Mesendoderm (in vitro differentiated cells): ENCODE measurements at places on chromosomes 11 and 22.
A peak's percentile ranks its signal among the peaks of the same experiment; 100 is the strongest.

GRCh38 chr11:75389925-75390324 is 9.4 kb upstream of the RPS3 start:
- DNase-seq = no peak
- H3K4me3 ChIP-seq = no peak overlapping the region
- no peaks in the 10 kb centered on the region for H3K27me3 ChIP-seq
- no peaks in the 10 kb centered on the region for H3K36me3 ChIP-seq

DNA sequence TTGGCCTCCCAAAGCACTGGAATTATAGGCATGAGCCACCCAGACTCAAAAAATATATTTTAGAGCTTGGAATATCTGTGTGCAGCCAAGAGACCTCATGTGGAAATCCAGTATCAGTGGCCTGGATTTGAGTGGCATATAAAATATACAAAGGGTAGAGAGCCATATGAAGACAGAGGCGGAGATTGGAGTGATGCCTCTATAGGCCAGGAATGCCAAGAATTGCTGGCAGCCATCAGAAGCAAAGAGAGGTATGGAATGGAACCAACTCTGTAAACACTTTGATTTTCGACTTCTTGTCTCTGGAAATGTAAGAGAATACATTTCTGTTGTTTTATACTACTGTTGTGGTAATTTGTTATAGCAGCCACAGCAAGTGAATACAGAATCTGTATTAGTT is 123.0 kb downstream of the PLEKHA7 start:
- H3K27me3 ChIP-seq = no peaks in the 10 kb centered on the region
- H3K36me3 ChIP-seq = no peaks in the 10 kb centered on the region
- H3K4me1 ChIP-seq = peaks cover 4% of the 10 kb centered on the region
- DNase-seq = peak; percentile 42
- H3K27ac ChIP-seq = no peak overlapping the region
- H3K4me3 ChIP-seq = no peak overlapping the region

DNA sequence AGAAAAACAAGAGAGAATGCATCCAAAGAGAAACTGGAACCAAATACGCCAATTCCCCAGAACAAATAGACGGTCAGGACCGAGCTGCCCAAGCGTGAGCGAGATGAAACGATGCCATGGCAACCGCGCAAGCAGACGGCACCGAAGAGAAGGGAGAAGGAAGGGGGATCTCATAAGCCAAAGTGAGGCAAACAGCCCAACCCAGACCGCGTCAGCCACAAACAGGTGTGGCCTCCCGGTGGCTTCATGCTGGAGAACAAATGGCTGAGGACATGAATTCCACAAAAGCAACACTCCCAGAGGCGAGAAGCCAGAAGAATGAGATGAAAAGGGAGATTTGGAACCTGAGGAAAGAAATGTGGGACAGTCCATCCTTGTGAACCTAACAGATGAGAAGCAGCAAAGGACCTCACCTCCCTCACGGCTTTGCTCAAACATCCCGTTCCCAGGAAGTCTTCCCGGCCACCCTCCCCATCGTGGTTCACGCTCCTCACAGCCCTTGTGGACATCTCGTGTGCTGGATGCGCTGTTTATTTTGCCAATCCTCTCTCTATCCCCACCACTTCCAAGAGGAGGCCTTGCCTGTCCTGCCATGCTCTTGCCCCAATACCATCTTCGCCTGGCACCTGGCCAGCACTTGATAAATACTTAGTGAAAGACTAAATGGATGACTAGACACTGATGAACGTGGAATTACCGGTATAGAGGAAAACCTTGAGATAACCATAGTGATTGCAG is 89.1 kb upstream of the RTL6 start:
- no peaks in the 10 kb centered on the region for H3K27me3 ChIP-seq
- no peaks in the 10 kb centered on the region for H3K36me3 ChIP-seq
- no peak overlapping the region for H3K27ac ChIP-seq
- no peak overlapping the region for H3K4me3 ChIP-seq
- DNase-seq = peak; percentile 30

- peak; percentile 77 for DNase-seq
- peaks cover 9% of the 10 kb centered on the region for H3K4me1 ChIP-seq
- H3K27ac ChIP-seq = no peak overlapping the region
- no peaks in the 10 kb centered on the region for H3K27me3 ChIP-seq
- H3K4me3 ChIP-seq = no peak overlapping the region
- no peaks in the 10 kb centered on the region for H3K36me3 ChIP-seq
Observed at GRCh38 chr11:111938687-111939160, 1.6 kb downstream of the DIXDC1 start.

GRCh38 chr11:116913000-116913399 is 75.6 kb upstream of the APOA1 start:
- no peak overlapping the region for H3K4me3 ChIP-seq
- no peak for DNase-seq
- H3K27me3 ChIP-seq = no peaks in the 10 kb centered on the region
